ENCODE measurements at places on chromosomes 5 and 9.

- no peak for DNase-seq
These were observed 103.5 kb upstream of the PTCH1 start for GRCh38 chr9:95620314-95620713.

DNA sequence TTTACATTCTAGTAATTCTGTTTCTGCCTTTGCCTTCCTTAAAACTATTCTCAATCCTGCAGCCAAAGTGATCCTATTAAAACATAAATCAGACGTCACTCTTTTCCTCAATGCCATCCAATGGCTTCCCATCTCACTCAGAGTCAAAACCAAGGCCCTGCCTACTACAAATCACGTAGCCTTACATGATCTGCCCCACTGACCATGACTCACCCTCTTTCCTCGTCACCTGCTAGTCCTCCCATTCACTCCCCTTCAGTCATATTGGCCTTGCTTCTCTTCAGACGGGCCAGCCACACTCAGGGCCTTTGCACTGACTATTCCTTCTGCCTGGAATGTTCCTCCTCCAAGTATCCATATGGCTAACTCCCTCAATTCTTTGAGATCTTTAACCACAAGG lies 39.0 kb upstream of the DMXL1 start:
- no peak for DNase-seq

DNA sequence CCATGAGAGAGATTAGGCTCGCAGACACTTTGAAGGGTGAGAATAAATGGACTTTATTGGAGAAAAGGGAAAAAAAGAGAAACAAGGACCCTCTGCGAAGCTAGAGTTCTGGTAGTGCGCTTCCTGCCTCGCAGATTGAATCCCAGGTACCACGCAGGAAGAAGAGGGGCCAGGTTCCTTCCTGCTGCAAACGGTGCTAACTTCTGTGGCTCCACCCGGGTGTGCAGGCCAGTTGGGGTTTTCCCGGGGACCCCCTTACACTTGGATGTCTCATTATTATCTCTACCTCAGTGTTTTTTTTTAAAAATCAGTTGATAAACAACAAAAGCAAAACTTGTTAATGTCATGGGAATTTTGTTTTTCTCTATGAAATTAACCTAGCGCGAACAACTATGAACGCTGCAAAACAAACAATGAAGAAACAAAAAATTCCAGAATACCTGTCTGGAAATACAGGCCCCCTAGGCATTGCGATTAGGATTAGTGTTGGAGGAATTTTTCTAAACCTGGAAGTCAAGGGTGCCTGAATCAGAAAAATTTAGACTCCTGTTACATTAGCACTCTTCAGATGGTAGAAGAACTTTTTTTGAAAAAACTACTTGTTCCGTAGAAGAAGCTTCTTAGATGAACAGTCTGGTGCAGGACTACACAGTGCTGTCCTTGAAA lies 414.5 kb downstream of the MAN2A1 start:
- no peak for DNase-seq

- no peak for DNase-seq
These were observed 60.9 kb downstream of the DROSHA start for GRCh38 chr5:31471040-31471439.

GRCh38 chr9:95024097-95024671 lies 293.3 kb downstream of the FANCC start:
- no peak for DNase-seq

DNA sequence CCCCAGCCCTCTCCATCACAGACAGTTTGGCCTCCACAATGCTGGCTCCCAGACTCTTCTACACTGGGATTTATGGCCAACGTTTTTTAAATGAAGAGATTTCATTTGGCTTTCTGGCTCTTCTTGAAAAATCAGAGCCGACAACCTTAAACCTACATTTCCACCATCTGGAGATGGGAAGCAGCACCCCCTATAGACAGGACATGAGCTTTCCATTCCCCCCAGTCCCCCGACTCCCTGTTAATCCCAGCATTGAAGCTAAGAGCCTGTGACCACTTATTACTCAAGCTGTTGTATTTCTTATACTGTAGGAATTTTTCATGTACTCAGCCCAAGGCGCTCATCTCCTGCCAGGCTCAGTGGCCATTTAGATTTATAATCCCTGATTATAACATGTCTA lies 34.0 kb upstream of the AFAP1L1 start:
- no peak for DNase-seq

- DNase-seq, result peak; percentile 90
These were observed 984 bp upstream of the MRPS2 start for GRCh38 chr9:135499326-135500070.

DNA sequence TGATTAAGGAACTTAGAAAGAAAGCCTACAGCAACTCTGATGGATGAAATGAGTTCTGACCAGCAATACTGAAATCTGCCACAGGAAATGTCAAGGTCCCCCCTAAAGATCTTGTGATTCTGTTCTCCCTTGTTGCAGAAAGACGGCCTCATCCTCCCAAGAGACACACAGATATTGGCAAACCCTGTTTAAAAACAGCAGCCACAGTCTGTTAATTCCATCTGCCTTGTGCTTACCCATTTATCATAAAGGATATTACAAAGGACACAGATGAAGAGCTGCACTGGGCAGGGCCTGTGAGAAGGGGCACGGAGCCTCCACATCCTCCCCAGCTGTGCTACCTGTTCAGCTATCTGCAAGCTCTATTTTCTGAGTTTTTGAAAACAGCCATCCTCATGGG lies 15.2 kb downstream of the RAPGEF1 start:
- no peak for DNase-seq

- peak; percentile 48 for DNase-seq
These were observed 12.1 kb upstream of the IQGAP2 start for GRCh38 chr5:76391014-76391413.

DNA sequence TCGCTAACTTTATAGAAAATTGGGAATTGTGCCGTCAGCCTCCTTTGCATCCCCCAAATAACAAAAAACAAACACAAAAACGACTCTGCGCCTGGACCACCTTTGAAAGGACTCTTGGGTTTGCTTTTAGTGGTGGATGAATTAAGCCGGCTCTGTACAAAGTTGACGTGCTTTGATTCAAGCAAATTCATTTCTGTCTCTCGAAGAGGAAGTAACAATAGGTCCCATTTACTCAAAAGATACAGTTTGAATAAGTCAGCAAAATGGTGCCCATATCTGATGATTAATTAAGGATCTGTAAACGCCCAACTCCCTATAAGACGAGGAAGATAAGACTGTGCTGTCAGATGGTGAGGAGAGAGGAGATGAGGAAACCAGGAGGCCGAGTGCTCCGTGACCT lies 67.8 kb downstream of the AK8 start:
- no peak for DNase-seq

GRCh38 chr9:131875828-131876485 lies 136.1 kb upstream of the RAPGEF1 start:
- DNase-seq, result no peak

DNA sequence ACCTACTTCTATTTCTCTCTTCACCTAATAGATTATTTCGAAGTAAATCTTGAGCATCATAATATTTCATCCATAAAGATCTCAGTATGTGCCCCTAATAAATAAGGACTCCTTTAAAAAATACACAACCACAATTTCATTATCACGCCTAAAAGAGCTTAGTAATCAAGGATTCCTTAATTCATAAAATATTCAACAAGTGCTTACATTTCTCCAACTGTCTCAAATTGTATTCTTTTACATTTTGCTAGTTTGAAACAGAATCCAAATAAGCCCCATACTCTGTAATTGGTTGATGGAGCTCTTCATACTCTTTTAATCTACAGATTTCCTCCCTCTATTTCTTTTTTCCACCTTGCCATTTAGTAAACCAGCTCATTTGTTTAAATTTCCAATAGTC lies 317.6 kb downstream of the NDUFS4 start:
- no peak for DNase-seq

- no peak for DNase-seq
These were observed 121.8 kb downstream of the GCNT1 start for GRCh38 chr9:76580820-76581219.

GRCh38 chr5:74482523-74482922 lies 158.0 kb downstream of the ENC1 start:
- no peak for DNase-seq

- DNase-seq, result no peak
These were observed 4.4 kb upstream of the DIAPH1 start for GRCh38 chr5:141623186-141623585.

DNA sequence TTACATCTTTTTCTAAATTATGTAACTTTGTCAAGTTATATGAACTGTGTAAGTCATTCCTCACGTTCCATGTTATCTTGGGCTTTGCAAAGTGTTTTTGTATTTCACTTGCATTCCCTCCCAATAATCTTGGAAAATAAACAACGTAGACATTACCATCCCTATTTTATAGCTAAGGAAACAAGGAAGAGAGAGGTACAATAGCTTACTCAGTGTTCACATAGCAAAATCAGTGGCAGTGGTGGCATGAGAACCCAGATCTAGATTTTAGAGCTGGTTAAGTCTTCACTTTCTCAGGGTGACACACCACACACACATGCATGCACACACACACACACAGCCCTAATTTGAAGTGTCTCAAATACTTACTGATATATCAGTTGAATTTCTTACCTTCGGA lies 34.1 kb downstream of the NSA2 start:
- no peak for DNase-seq

DNA sequence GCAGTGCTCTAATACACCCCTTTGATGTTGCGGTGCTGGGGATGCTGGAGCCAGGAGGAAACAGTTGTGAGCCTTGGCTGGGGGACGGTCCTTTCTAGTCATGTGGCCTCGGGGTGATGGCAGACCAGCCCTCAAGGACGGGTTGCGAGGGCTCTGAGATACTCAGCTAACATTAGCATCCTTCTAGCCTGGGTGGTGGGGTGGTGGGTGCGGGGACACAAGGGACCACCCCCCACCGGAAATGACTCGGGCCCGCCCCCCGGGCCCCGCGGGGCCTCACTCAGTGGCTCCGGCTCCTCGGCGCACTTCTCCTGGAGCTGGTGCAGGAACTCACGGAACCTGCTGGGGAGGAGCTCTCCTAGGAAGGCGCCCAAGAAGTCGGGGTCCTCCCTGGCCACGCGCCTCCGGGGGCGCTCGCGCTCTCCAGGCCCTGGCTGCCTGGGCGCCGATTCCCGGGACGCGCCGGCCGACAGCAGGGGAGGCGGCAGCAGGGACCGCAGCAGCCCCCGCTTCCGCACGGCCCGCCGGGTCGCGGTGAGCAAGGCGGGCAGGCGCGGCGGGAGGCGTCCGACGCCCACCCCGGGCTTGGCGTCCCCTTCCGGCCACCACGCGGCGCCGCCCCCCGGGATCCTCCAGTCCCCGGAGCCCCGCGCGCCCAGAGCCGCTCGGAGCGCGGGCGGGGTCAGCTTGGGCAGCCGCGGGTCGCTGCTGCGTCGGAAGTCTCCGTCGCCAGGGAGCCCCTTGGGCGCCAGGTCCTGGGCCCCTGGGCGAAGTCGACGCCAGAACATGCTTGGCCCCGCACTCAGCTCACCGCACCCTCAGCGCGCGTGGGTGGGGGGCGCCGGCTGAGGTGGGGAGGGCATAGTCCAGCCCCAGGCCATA lies 873 bp downstream of the C9orf50 start:
- no peak for DNase-seq

- DNase-seq, result no peak
These were observed 147.2 kb downstream of the PDZD2 start for GRCh38 chr5:31786090-31786631.

- DNase-seq, result no peak
These were observed 48.8 kb downstream of the CEMIP2 start for GRCh38 chr9:71719562-71719961.

- no peak for DNase-seq
These were observed 694.5 kb upstream of the ZNF608 start for GRCh38 chr5:125440905-125441304.

- no peak for DNase-seq
These were observed 184.2 kb downstream of the FSTL4 start for GRCh38 chr5:133428072-133428660.

DNA sequence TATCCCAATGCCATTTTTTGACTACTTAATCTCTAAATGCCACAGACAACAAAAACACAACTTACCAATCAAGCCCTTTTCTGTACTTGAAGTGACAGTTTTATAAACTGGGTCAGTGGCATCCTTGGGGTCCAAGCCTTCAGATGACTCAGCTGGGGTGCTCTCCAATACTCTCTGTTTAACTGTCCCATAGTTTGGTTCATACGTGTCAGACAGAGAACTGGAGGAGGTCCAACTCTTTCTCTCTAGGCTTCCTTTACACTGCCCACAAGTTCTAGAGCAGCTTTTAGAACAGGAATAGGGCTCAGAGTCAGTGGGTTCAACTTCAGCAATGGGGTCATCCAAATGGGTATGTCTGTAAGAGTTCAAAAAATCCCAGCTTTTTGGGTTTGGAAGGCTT lies 166.9 kb downstream of the CDC42SE2 start:
- DNase-seq, result no peak

GRCh38 chr5:89043676-89044075 lies 160.7 kb upstream of the MEF2C start:
- DNase-seq, result no peak

GRCh38 chr5:138833726-138834480 lies 41.2 kb downstream of the LRRTM2 start:
- DNase-seq, result no peak

DNA sequence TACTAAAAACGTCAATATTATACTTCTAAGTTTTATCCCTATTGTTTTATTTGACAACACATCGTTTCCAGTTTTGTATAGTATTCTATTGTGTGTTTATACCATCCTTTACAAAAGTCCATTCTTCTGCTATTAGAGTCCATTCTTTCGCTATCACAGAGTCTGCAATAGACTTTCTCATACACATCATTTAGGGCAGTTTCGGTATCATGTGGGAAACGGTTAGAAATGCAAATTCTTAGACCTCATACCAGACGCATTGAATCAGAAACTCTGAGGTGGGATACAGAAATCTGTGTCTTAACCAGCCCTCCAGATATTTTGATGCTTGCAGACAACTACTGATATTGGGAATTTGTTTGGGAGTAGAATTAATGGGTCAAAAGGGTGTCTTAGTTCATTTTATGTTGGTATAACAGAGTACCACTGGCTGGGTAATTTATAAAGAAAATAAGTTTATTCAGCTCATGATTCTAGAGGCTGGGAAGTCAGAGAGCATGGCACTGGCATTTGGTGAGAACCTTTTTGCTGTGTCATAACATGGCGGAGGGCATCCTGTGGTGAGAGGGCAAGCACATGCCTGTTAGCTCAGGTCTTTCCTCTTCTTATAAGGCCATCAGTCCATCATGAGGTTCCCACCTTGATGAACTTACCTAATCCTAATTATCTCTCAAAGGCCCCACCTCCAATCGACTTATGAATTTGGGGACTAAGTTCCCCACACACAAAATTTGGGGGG lies 21.1 kb downstream of the CARTPT start:
- no peak for DNase-seq

- DNase-seq, result no peak
These were observed 32.2 kb upstream of the BRD3 start for GRCh38 chr9:134100040-134100439.

GRCh38 chr5:173971681-173972345 lies 17.2 kb upstream of the C5orf47 start:
- no peak for DNase-seq

DNA sequence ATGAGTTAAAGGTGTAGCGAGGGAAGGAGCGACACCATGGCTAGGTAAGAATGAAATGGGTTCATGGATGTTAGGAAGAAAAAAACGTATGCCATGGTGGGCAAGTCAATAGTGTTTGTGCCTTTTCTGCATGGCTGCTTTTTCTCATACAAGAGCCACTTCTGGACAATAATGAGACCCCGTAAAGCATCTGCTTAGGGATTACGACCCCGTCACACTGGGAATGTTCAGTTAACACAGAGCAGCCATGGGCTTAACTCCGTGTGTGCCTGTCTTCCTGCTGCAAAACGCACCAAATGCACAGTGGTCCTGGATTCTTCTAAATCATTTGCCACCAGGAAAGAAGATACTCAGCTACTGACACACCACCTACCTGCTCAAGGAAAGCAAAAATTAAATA lies 81.8 kb downstream of the NFIB start:
- DNase-seq, result no peak

GRCh38 chr9:8457816-8458215 lies 658.2 kb upstream of the DMAC1 start:
- no peak for DNase-seq

Data from CD4-positive, alpha-beta T cell treated with Interleukin-10 for 1 hour (primary cell).